Hematopoietic multipotent progenitor cell treated with erythropoietin and hydrocortisone succinate and interleukin-3 and kit ligand, for 6 days (in vitro differentiated cells): ENCODE measurements at places on chromosomes 5 and 9.
A peak's percentile ranks its signal among the peaks of the same experiment; 100 is the strongest.

GRCh38 chr5:40631236-40631635, 48.5 kb upstream of the PTGER4 start:
- no peak for DNase-seq

DNA sequence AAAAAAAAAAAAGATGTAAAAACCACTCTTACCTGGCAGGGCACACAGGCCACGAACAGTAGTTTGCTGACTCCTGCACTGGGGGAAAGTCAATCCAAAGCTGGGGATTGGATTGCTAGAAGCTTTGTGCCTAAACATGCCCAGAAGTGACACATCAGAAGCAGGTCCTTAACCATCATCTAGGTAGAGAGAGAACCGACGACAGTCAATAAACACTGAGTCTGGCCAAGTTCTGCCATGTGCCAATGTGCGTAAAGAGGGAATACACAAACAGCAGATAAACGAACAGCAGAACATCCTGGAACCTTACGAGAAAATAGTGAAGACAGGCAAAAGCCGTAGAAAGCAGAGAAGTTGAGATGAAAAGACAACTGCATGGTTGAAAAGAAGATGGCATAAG, 14.9 kb downstream of the SFXN1 start:
- DNase-seq, result no peak

DNA sequence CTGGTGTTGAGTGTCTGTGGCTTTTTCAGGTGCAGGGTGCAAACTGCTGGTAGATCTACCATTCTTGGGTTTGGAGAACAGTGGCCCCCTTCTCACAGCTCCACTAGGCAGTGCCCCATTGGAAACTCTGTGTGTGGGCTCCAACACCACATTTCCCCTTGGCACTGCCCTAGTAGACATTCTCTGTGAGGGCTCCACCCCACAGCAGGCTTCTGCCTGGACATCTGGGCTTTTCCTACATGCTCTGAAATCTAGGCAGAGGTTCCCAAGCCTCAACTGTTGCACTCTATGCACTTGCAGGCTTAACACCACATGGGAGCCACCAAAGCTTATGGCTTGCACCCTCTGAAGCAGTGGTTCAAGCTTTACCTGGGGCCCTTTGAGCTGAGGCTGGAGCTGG, 80.9 kb downstream of the BARX1 start:
- no peak for DNase-seq

- no peak for DNase-seq
These were observed 316.4 kb downstream of the NR3C1 start for GRCh38 chr5:143086908-143087637.

DNA sequence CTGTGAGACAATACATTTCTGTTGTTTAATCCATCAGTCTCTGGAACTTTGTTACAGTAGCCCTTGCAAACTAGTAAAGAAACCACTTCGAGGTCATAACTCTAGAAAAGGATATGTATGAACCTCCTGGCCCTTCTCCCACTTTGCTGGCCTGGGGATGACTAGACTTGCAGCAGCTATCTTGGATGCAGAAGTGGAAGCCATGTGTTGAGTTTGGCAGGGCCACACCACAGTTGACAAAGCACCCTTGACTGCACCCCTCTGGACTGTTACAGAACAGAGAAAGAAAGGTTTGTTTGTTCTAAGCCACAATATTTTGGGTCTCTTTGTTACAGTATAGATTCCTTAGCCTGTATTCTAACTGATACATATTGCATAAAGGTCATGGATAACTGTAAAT, 183.2 kb upstream of the TAS2R1 start:
- no peak for DNase-seq

- DNase-seq, result no peak
These were observed 49.7 kb upstream of the LHFPL2 start for GRCh38 chr5:78698191-78698791.

DNA sequence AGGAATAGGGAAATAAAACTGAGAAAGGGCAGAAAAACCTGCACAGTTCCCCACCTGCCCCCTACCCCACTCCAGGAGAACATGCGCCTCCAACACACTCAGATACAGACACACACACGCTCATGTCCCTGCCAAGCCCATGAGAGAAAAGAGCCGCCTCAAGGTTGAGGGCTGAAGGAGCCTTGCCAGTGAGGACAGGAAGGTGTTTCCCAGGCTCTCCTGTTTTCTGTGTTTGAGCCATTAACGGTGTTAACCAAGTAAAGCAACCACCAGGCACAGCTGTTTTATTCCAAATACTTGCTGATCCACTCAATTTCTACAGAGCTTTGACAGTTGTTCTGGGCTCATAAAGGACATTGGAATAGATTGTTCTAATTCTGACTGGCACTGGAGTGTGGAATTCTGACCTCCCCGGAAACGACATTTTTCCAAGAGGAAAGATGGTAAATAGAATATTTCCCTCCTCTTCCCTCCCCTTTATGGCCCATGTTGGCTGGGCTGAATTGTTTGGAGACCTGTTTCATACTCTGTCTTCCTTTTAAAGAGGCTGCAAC, 238.0 kb downstream of the DMAC1 start:
- no peak for DNase-seq

DNA sequence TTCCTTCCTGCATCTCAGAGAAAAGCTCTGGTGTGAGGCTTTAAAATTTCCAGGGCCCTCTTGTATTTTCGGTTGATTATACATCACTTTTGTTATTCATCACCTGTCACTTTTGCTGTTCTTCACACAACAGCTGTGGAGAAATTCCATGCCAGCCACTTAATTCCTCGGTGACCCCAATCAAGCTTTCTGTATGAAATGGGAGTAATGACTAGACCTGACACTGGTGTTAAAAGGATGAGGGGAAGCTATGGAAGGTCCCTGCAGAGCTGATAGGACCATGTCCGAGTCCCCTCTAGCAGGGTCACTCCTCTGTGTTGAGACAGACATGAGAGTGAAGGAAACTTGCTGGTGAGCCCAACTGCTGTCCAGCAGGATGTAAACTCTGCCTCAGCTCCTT, 59.7 kb downstream of the GPR21 start:
- no peak for DNase-seq

- DNase-seq, result peak; percentile 22
These were observed 315 bp upstream of the GPR150 start for GRCh38 chr5:95619514-95620029.

- DNase-seq, result no peak
These were observed 225.7 kb downstream of the CDH9 start for GRCh38 chr5:26812714-26813113.

DNA sequence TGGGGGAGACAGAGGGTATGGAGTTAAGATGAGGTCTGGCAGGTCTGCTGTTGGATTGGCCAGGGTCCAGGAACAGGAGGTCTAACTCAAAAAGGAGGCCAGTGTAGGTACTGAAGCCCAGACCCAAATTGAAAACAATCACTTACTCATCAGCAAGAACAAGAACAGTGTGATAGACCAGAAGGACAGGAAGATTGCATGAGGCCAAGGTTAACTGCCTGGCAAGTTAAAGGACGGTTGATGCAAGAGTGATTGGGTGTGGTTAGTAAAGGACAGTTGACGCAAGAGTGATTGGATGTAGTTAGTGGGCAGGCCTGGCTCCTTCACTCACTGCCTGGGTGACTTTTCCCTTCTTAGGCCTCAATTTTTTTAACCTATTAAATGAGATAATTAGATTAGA, 132.6 kb downstream of the PDZD2 start:
- no peak for DNase-seq

- no peak for DNase-seq
These were observed 142.2 kb downstream of the DCP2 start for GRCh38 chr5:113118765-113119164.

- DNase-seq, result no peak
These were observed 6.8 kb downstream of the EPB41L4B start for GRCh38 chr9:109314011-109314531.

DNA sequence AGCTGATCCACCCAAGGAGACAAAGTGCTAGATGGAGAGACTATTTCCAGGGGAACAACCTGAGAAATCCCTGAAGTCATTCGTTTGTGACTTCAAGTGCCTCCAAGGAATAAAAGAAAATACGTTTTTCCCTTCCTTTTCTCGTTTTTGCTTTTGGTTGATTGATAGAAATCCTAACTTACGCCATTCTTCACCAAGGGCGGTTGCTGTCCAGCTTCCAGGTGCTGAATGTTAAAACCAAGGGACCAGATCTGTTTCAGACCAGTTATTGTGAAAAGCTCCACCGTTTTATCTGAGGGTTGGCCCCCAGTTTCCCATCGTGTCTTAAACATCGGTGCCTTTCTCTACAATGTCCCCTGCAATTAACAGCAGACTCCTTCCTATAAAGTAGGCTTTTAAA, 600.7 kb upstream of the SGCD start:
- peak; percentile 16 for DNase-seq

DNA sequence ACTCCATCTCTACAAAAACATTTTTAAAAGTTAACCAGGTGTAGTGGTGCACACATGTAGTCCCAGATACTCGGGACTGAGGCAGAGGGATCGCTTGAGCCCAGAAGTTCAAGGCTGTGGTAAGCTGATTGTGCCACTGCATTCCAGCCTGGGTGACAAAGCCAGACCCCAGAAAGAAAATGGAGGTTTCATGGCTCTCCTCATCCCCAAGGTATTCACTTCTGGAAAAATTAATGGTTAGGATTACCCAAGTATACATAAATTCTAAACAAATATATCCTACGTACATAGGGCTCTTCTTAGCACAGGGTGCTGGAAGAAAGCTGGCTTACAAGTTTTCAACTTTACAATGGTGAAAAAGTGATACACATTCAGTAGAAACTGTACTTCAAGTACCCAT, 18.6 kb upstream of the RECK start:
- DNase-seq, result no peak

- DNase-seq, result no peak
These were observed 68.7 kb downstream of the S1PR3 start for GRCh38 chr9:89059925-89060506.

- DNase-seq, result no peak
These were observed 1639.4 kb upstream of the C9orf72 start for GRCh38 chr9:29212397-29213387.

GRCh38 chr5:149420545-149421371, 41.7 kb upstream of the IL17B start:
- DNase-seq, result no peak

DNA sequence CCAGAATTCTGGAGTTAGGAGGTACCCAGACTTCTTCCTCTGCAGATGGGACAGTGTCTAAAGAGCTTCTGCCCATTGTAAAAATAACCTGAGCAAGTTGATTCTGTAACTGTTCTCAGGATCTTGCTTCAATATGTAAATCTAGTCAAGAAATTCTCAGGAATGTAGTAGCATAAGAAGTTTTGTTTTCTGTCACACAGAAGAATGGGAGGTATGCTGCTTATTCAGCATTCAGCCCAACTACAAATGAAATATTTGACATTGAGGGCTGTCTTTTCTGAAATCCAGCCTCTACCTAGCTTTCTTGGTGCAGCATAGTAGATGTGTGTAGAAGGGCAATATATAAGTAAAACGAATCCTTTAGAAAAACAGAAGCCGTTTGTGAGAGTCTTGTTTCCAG, 13.8 kb downstream of the MACIR start:
- DNase-seq, result no peak

DNA sequence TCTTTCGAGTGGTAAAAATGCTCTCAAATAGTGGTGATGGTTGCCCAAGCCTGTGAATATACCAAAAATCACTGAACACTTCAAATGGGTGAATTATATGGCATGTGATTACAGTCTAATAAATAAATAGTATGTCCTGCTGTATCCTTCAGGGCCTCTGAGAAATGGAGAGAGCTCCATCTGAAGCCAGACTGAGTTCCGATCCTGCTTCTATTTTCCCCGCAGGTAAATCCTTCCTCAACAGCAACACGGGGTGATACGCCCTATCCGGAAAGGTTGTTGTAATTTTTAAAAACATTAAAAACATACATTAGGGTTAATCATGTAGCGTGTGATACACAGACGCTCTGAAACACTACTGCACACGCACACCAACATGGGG, 695 bp upstream of the SNAPC3 start:
- DNase-seq, result no peak

DNA sequence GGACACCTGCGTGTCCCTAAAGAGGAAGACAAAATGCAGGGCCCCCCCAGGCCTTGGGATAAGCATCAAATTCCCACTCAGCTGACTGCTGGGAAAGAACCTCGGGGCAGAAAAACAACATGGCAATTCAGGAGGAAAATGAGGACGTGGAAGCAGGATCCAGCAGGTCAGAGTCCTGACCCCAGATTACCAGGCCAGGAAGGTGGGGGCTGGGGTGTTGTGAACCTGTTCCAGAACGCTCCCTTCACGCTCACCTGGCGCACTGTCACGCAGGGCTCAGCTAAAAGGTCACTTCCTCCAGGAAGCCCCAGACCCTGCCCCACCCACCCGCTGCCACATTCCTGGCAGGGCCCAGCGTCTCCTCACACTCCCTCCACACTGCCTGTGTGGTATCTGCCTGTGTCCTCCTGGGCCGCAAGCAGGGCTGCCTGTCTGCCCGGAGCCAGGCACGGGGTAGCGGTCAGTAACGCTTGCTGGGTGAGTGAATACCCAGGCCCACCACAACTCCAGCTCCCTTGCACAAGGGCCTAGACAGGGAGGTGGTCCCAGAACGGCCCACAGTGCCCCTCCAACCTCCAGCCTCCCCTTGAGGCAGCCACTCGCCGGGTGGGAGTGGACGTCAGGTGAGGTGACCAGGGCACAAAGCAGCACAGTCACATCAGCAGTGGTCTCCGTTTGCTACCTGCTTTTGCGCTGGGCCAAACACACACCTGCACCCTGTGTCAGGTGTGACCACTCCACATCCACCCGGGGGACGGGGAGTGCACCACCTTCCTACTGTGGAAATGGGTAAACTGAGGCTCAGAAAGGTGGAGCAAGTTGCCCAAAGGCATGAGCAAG, 18.1 kb downstream of the VAV2 start:
- DNase-seq, result no peak

- no peak for DNase-seq
These were observed 2.2 kb downstream of the CPEB4 start for GRCh38 chr5:173890195-173890991.

GRCh38 chr5:143198332-143198731, 205.2 kb downstream of the NR3C1 start:
- DNase-seq, result no peak

GRCh38 chr5:131466171-131466766, 168.8 kb downstream of the RAPGEF6 start:
- DNase-seq, result no peak

GRCh38 chr5:152116934-152117333, 192.3 kb upstream of the GLRA1 start:
- DNase-seq, result no peak

DNA sequence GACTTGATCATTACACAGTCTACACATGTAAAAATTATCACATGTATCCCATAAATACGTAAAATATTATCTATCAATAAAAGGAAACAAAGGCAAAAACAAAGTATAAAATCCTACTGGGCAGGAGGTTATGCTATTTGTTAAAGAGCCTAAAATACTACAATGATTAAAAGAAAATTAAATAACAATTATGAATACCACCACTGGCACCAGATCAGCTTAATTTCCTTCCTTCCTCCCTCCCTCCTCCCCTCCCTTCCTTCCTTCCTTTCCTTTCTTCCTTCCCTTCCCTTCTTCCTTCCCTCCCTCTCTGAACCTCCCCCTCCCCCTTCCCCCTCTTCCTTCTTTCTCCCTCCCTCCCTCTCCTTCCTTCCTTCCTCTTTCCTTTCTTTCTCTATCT, 127.3 kb downstream of the HOMER1 start:
- DNase-seq, result no peak

DNA sequence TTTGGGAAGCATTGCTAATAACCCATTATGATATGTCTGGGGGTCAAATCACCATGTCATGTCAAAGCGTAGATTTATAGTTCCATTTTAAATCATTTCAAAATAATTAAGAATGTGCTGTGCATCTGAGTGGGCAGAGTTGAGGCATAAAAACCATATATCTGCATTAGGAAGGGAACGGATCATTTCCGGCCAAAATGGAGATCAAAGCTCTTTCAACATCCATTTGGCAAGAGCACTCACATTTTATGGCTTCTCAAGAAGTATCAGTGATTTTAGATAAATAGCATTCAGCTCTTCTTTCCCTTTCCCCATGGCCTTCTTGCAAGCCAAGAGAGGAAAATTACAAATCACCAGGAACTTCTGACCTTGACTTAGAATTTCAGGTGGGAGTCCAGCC, 89.9 kb downstream of the HSPA4 start:
- no peak for DNase-seq
